ENCODE measurements at places on chromosomes 7 and 10.

DNA sequence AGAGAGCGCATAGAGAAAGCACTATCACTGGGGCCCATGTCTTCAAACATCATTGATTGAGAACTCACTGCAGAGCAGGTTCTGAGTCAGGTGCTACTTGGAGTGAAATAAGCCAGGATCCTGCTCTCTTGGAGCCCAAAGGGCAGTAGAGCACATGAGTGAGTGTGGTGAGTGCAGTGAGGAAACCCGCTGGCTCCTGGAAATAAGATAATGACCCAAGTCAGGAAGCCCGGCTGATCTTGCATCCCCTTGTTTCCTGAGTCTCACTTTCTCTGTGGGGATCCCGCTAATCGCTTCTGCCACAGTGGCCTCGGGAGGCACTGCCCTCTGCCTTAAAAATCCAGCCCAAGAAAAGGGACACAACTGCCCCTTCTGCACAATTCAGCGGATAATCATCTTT is 7.1 kb upstream of the FAM107B start:
- no peak for DNase-seq

DNA sequence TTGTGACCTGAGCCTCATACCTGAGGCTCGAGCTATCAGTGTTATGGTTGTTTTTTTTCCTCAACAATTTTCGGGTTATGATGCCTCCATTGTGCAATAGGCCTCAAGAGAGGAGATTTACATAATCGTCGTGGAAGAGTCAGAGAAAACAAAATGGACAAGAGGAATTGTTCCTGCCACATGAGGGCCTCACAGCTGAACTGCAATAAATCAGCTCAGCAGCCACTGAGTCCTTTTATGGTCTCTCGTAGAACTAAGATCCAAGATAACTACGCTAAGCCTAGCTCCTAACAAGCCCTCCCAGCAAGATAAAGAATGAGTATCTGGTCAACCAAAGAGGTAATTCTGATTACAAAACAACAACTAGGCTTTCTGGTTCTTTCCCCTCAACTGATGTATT is 336.8 kb downstream of the WDR11 start:
- no peak for DNase-seq

- peak; percentile 8 for DNase-seq
Measured at GRCh38 chr10:124002391-124003069, 90.9 kb downstream of the CHST15 start.

GRCh38 chr7:51029701-51030191 is 247.1 kb upstream of the GRB10 start:
- DNase-seq: no peak

- DNase-seq: no peak
Measured at GRCh38 chr10:71429929-71430328, 33.2 kb downstream of the CDH23 start.

DNA sequence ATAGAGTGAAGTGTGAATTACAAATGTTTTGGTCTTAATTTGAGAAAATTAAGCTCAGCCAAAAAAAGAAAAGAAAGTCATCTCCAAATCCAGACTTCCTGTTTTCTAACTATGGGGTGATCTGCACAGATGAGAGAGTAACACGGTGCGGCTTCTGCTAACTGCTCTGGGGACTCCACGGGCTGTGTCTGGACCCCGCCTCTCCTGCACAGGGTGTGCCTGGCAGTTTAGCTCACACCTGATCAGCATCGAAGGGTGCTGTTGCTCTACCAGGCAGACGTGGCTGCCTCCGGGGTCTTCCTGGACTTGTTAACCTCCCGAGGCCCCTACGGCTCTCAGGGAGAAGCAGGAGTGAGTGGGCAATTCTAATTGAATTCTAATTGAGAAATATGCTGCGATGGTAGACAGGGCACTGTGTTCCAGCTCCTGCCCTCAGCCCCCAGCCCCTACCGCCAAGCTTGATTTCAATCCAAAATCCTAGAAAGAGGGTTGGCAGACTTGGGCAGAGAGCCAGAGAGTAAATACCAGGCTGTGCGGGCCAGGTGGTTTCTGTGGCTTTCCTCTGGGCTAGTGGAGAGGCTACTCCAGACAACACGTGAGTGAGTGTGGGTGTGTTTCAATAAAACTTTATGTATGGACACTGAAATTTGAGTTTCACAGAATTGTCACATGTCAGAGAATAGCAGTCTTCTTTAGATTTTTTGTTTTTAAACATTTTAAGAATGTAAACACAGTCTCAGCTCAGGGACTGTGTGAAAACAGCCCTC is 13.4 kb downstream of the SHH start:
- no peak for DNase-seq

DNA sequence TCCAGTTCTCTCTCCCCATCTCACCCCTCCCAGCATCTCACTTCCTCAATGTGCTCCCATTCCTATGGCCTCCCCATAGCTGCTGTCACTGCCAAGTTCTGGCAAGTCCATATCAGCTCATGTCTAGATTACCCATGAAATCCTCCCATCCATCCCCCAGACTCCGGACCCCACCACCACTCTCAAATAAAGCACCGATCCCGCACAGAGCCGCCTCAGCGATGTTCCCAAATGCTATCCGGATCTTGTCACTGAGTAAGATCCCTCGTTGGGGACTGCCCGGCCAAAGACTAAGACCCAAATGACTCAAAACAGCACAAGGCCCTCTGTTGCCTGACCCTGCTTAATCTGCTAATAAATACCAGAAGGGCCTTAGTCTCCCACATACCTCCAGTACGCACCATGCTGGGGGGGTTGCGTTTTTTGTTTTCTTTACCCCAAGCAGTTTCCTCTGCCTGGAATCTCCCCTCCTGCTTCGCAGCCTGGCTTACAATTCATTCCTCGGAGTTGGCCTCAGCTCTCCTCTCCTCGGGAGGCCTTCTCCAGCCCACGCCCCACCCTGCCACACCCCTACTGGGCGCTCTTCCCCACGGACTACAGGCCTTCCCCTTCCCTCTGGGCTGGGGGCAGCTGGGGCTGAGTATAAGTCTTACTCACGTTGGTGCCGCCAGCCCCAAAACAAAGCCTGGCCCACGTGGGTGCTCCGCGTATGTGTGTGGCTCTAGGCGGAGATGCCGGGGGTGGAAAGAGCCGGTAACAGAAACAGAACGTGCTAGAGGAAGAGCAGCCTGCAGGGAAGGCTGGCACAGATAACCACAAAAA is 1.8 kb upstream of the DUSP5 start:
- DNase-seq: peak; percentile 56

- no peak for DNase-seq
Measured at GRCh38 chr7:114879554-114879953, 42.3 kb upstream of the MDFIC start.

GRCh38 chr10:78571891-78572290 is 496.9 kb upstream of the ZMIZ1 start:
- DNase-seq: no peak

- peak; percentile 45 for DNase-seq
Measured at GRCh38 chr10:125158601-125159485, 1.5 kb downstream of the CTBP2 start.

GRCh38 chr10:132627666-132628531 is 90.3 kb downstream of the INPP5A start:
- DNase-seq: no peak

GRCh38 chr10:104608091-104608828 is 32.8 kb upstream of the SORCS3 start:
- no peak for DNase-seq

DNA sequence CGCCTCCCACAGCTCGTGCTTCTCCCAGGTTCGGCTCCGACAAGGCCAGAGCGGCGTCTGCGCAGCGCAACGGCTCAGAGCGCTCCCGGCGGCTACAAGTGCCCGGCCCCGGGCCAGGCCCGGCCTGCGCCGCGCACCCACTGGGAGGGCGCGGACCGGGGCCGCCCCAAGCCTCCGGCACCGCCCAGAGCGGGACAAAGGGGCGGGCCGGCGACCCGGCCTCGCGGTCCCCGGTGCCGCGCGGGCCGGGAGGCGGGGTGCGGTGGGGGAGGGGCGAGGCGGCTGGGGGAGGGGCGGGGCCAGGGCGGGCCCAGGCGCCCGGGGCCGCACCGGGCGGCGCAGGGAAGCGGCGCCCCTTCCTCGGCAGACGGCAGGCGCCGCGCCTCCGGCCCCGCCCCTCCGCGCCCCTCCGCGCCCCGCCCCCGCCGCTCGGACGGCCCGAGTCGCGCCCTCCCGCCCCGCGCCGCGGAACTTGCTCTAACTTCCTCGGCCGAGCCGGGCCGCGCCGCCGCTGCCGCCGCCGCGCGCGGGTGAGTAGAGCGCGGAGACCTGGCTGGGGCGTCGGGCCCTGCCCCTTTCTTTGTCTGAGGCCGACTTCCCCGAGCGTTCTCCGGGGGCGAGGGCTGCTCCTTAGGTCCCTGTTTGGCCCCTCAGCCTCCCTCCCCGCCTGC is at the start of gene TSPAN14:
TSS of gene TSPAN14 (plus strand) at position 469 of the 671 bp plus-strand sequence. CDS start 34,924 bp downstream, outside the sequence.
- peak; percentile 89 for DNase-seq

DNA sequence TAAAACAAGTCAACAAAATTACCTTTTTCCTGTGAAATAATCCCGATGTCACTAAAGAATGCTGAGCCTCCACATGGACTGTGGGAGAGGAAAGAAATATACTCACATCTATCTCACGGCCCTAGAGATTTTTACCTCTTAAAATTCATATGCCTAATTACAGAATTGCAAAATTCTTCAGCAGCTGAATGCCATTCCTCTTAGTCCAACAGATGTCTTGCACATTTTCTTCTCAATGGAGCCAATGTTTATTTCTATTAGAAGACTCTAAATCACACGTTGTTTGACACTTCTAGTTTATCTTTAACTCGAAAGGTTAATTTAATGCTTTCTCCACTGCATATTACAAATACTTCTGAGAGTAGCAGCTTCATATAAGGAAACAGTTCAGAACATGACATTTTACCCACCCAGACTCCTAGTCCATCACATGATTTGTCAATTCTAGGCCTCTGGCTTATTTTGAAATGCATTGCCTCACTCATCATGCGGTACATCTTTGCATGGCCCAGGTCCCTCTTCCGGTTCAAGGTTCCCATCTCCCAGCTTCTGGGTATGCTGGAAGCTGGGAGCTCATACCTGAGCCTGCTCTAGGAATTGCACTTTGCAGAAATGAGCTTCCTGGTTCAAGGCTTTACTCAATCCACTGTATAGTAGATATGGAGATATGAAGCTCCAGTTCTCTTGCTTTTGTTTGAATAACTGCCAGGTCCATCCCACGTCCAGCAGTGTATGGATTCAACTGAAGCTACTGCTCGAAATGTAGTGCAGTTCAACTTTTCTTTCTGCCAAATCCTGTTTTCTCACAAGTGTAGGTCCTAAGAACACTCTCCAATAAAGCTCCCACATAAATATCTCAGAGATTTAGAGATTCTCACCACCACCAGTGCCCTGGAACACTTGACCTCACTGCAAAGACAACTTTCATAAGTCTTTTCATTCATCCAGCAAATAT is 306.2 kb downstream of the GPR37 start:
- DNase-seq: no peak

- DNase-seq: no peak
Measured at GRCh38 chr10:30365278-30365677, 16.2 kb upstream of the MTPAP start.

GRCh38 chr10:97499561-97500296 is 1.0 kb downstream of the UBTD1 start:
- DNase-seq: no peak

GRCh38 chr7:128831994-128832879 is 2.0 kb downstream of the FLNC start:
- DNase-seq: no peak

- DNase-seq: peak; percentile 70
Measured at GRCh38 chr7:24718977-24719491, 38.2 kb downstream of the GSDME start.

DNA sequence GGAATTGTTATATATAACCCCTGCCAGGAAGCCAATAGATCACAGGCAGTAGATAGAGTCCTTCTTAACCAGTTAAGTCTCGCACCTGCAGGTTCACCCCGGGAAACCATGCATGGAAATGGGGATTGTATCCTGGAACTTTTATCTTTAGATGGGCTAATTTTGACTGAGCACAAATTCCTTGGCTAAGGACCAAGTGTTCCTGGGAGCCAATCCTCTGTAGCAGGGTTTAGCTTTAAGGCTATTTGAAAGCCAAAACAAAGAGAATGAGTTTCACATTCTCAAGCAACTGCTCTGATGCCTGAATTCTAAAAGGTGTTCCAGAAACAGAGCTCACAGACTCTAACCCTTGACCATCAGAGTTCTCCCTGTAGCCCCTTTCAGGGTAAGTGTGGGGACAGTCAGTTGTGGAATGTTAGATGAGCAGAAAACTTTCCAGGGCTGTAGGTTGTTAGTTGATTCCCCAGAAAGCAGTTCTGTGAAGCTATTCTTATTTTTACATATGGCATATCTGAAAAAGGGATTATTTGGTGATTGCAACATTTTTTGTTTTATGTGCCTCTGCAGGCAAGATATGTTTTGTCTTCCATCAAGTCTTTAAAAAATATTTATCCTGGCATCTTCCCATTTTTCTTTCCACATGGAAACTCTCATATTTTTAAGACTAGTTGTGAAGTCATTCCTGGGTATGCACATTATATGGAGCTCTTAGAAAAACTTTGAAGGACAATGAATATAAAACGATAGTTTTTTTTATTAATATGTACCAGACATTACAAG is 16.2 kb upstream of the NPVF start:
- DNase-seq: no peak

GRCh38 chr10:13873196-13873595 is 286.4 kb downstream of the PRPF18 start:
- no peak for DNase-seq

DNA sequence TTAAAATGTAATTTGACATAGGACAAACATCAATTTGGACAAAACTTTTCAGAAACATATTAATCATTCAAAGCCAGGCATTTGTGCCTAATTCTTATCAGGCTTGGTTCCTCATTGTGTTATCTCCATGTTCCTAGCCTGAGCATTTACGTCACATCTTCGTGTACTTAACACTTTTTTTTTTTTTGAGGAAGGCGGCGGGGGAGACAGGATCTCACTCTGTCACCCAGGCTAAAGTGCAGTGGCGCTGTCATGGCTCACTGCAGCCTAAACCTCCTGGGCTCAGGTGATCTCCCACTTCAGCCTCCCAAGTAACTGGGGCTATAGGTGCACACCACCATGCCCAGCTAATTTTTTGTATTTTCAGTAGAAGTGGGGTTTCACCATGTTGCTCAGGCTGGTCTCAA is 19.8 kb downstream of the HNRNPA2B1 start:
- no peak for DNase-seq

DNA sequence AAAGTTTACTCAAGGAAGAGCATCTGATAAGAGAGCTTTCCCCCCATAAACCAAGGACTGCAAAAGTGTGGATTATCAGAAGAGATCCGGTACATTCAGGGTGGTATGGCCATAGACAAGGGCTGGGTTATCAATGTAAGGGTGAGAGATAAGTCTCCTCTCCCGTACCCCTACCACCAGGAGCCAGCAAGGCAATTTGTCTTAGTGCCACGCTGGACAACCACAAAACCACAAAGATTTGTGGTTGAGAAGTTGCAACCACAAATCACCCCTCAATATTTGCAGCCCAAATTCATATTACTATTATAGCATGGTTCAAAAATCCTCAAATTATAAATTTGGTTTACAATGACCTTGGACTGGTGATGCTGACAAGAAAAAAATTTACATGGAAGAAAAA is 2.3 kb upstream of the ZSCAN25 start:
- no peak for DNase-seq

DNA sequence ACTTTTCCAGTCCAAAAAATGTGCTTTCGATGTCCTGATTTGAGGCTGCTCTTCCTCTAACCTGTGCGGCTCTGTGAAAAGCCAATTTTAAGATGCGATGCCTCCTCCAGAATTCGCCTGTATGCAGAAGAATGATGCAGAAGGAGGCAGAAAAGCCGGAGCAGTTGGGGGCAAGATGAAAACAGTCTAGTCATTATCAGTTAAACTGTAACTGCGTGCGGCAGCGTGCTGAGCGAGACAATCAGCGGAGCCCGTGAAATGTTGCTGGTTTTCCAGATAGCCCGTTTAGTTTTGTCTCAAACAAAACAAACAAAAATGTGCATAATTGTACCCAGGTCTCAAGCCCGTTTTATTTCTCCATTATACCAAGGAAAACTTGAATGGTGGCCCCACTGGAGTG is 137.0 kb upstream of the FGFR2 start:
- no peak for DNase-seq

GRCh38 chr7:5625938-5626337 is 155.5 kb downstream of the RNF216 start:
- DNase-seq: peak; percentile 59
